Type B pancreatic cell (in vitro differentiated cells): ENCODE measurements at places on chromosomes 16 and 17. TPM values are rescaled to one million over a fixed set of nuclear protein-coding genes. Genes with fewer than 3 reads are reported as not detected.

PRSS22 gene
- 42.5 and 56.8 TPM in 2 replicates for total RNA-seq

RAI1 gene
- total RNA-seq: 61.1 and 61.3 TPM in 2 replicates

- no peak for DNase-seq
These were observed 161.7 kb downstream of the SOX9 start for GRCh38 chr17:72282439-72283029.

DNA sequence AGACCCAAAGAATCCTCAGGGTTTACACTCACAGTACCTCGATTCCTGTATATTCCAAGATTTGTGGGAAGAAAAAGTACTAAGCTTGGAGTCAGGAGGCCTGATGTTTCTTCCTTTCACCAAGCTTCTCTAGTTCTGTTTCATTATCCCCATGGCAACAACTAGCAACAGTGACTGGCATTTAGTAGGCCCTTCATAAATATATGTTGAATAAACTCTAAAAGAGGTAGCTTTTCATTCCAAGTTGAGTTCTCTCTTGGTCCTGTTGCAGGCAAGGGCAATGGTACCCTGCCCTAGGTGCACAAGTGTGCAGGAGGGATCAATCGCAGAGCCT, 527 bp upstream of the UBE2Z start:
- no peak for DNase-seq

GRCh38 chr17:80137131-80137530, 9.8 kb downstream of the EIF4A3 start:
- DNase-seq: no peak

GRCh38 chr17:27512031-27512430, 55.8 kb downstream of the KSR1 start:
- no peak for DNase-seq

DNA sequence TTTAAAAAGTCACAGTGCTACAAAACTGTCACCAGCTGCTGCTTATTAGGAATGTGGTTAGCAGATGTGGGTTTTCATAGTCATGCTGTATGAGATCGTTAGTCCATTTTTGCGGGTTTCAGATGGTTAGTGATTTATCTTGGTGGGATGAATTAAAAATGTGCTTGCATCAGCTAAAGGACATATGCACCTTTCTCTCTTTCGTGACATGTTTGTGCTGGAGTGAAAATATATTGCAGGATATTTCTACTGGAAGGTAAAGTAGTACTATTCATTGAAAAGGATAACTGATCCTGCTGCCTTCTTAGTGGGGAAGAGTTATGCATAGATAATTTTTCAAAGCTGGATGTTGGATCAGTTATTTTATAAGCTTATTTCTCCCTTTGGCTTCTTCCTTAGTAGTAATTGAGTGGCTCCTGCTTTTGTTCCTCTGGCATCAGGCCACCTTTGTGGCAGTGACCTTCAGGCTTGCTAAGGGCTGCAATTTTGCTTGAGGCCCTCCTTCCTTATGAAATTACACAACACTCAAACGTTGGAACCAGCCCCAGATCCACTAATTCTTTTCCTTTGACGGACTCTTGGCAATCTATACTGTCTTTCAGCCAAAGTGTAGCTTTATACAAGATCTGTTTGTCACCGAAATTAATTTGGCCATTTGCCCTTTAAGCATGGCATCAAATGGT, 7.5 kb upstream of the SNTB2 start:
- no peak for DNase-seq
